ENCODE measurements at places on chromosomes 4 and X.
A peak's percentile ranks its signal among the peaks of the same experiment; 100 is the strongest.

GRCh38 chr4:172061204-172061603 is 248.0 kb downstream of the GALNTL6 start:
- DNase-seq = no peak

DNA sequence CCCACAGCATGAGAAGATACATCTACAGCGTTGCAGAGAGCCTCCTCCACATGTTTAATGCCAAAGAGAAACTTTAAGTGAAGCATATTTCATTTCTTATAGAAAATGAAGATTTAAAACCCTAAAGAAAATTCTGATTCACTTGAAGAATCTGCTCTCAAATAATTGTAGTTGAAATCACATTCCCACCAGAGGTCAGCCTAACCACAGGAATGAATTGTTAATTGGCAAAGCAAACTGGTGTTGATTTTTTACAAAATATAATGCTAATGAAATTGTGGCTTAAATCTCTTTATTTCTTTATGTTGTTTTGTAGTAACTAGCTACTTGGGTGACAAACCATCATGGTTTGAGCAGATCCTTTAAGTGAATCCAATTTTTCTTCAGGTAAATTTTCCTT is 31.1 kb upstream of the WDR17 start:
- DNase-seq = peak; percentile 51

DNA sequence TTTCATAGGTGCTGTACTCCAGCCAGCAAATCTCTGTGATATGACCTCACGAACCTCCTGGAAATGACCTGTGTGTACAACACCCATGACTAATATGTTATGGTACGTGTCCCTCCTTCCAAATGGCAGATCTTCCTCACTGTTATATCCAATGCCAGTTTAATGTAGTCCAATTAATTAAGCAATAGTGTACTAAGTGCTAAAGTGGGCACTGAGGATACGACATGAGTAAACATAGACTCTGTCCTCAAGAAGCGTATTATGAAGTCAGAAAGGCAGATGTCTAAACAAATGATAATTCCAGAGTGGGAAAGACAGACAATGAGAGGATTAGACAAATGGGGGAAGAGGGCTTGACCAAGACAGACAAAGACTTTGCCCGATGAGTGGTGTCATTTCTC is 33.9 kb downstream of the GPRIN3 start:
- no peak for DNase-seq

DNA sequence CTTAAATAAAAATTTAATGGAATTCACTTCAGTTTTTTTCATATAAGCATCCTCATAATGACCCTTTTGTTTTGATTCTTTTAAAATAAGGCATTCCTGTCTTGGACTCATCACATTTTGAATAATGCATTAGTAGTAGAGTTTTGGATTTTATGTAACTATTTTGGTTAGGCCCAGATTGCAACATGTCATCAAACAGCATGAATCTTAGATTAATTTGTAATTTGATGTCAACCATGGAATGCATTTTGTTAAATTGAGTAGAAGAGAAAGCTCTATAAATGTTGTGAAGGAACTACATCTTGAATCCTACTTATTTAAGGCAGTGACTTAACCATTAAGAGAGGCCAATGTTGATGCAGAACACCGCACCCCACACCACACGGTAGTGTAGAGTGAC is 3.1 kb downstream of the DIAPH2 start:
- DNase-seq = no peak

DNA sequence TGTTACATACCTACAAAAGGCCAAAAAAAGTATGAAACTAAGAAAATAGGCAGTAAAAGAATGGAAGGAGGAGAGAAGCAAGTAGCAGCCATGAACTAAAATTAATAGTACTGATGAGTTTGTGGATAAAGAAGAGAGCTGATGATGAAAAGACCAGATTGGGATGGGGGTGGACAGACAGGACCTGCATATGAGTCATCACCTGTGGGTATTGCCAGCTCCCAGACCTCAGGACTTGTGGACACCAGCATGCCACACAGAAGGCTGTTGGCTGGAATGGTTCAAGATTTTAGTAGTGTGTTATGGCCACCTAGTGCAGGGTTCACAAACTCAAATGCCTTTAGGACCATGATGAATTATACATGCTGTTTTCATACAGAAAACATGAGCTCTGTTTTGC is 58.9 kb downstream of the ARX start:
- no peak for DNase-seq

DNA sequence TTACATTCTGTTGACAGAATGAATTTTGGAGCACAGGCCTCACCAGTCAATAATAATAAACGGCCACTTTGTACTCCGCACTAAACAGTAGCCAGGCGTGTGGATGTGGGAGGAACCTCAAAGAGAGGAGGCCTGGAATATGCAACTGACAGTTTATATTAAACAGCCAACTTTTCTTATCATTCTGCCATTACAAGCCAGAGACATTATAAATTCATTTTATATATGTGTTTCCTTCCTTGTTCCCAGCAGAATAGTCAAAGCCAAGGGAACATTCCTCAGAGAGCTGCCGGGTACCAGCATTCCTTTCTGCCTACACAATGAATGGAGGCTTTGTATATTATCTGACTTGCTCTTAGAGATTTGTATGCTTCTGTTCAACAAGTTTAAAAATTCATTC is 436.5 kb upstream of the FTHL17 start:
- DNase-seq = peak; percentile 58

- peak; percentile 62 for DNase-seq
These were observed 292.5 kb downstream of the CHIC1 start for GRCh38 chrX:73855546-73855945.

DNA sequence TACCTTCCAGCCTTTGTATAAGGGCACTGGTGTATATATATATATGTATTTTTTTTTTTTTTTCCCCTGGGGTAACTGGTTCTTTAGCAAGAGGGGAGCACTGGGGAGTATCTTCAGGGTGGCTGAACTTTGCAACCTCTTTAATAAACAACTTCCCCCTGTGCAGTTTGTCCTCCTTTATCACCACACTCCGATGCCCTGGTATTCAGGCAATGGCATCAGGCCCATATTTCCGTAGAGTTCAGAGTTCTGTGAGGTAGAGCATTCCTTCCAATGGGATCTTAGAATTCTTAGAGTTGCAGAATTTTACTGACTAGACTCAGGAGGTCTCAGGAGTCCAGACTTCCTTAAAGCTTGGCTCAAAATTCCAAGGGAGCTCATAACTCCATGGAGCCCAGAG is 24.6 kb downstream of the NYX start:
- no peak for DNase-seq

GRCh38 chr4:173291899-173292298 is 42.3 kb downstream of the HMGB2 start:
- DNase-seq = no peak

DNA sequence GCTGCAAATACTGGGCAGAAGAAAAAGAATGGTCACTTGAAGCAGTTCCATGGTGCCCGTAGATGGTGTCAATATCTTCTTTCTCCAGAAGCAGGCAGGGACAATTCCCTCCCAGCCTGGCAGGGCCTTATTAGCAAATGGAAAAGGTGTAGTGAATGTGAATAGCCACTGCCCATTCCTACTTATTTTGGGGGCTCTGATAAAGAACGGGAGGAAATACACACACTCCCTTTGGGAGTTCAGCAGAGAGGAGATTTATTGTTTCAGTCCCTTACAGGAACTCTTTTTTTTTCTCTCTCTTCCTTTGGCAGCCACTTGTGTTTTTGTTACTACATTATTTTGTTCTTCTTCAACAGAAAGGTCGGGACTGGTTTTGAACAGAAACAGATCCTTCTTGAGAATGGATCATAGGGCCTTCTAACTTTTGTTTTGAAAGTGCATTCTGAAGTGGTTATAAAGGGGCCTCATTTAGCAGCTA is at the start of gene EMCN:
TSS of gene EMCN (minus strand) at position 159 of the 478 bp plus-strand sequence. CDS start at position 51, 108 bp downstream.
- DNase-seq = peak; percentile 29

DNA sequence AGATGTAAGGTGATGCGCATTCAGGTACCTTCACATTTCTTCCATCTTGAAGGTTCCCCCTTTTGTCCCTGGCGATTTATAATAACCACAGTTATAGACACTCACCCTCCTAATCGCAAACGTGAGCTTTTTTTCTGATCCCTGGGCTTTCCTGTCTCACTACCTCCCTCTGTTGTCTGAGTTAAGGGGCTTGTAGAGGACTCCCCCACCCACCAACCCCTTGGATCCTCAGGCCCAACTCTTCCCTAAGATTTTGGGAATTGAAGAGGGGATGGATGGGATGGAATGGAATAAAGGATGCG is 1.4 kb downstream of the CNKSR2 start:
- no peak for DNase-seq

GRCh38 chrX:136067097-136067496 is 80.2 kb upstream of the FHL1 start:
- DNase-seq = no peak
